ENCODE measurements at places on chromosomes 4 and X.
A peak's percentile ranks its signal among the peaks of the same experiment; 100 is the strongest.

DNA sequence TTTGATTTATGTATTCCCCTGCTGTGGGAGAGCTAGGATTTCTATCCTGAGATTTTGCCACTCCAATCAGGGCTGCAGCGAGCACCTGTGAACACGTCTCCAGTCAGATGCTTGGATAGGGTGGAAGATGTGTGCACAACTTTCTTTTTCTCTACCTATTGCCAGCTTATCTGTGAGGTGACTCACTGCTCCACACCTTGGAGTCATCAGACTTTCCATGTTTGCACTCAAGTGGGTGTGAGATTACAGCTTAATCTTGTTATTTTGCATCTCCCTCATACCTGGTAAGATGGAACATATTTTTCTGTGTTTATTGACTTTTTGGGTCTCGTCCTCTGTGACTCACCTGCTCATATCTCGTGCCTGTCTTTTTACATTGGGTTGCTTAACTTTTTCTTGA lies 32.2 kb downstream of the PSAPL1 start:
- DNase-seq: no peak

DNA sequence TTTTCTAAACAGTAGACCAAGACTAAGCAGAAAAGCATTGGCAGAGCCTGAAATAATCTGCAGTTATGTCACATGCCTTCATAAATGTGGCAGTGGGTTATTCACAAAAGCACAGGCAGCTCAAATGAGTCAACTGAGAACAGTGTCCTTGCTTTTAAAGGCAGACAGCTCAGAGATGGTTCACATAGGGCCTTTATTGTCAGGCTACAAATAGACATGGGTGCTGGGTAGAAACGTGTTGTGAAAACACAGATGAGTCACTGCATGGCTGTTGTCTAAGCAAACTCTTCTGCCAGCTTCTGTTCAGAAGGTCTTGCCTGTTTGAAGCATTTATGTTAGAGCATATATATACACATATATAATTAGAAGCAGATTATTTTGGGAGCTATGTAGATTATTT lies 118.0 kb downstream of the SLC4A4 start:
- peak; percentile 6 for DNase-seq

DNA sequence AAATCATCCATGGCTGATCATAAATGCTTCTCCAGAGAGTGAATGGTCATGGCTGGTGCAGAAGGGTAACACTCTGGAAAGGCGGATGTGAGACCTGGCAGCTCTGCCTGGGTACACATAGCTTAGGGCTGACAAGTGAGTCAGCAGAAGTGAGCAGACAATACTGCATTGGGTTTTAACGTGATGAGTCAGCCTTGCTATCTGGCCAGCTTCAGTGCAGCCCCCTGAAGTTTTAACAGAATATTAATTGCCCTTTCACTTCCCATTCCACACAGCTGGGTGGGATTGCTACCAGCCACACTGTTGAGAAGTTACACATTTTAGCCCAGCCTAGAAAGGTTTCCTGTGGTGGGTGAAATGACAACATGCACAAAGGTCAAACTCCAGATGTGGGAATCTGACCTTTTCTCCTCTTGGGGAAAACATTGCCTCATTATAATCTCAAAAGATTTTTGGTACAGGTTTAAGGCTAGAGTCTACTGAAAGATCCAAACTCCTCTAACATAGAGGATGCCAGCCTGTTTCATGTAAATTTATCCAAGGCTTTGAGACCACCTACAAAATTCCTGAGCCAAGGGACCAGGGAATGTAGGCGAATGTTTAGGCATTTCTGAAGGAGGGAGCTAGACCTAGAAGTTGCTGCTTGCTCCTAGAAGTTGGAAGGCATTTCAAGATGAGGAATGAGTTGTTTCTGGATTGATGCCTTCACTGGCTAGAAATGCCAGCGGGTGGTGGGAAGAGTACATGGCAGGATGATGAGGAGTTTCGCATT lies 230.3 kb upstream of the PGRMC2 start:
- no peak for DNase-seq

GRCh38 chrX:85303544-85303943 lies 59.8 kb downstream of the ZNF711 start:
- no peak for DNase-seq

DNA sequence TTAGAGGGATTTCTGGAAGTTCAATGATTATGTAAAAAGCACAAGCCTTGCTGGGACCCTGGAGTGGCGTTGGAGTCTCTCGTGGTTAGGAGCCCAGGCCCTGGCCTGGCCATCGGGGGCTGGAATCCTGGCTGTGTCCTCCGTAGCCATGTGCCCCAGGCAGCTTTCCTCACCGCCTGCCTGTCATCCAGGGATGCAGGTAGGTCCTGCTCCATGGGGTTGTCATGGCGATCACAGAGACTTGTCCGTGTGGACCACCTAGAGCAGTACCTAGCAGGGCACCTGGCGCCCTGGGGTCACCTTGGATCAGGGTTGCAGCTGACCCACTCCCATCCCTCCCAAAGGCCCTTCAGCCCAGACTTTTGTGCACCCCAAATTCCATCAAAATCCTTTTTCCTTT lies 30.2 kb upstream of the WFS1 start:
- no peak for DNase-seq

- DNase-seq: no peak
Observed at GRCh38 chrX:153447581-153447960, 1.7 kb upstream of the TREX2 start.

- no peak for DNase-seq
Observed at GRCh38 chr4:73348185-73348584, 55.9 kb upstream of the ALB start.

DNA sequence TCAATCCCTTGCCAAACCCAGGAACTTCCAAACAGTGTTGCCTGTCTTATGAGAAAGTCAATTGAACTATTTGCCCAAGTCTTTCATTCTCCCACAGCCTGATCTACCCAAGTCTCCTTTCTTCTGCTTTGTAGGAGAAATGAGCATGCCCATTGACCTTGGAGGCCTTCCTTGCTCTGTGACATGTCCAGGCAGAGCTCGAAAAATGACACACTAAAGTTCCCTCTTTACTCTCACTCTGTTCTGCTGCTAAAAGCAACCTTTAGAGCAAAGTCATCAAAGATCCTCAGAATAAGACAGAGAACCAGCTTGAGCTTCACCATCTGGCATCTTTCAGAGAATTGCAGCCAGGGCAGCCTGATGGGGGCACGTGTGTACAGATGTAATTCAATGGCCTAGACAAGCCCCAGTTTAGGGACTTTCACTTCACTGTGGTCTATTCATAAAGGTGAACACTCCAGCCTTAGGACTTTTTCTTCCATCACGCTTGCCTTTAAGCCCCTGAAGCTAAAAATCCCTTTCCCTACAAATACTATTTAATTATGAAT lies 136.4 kb downstream of the AMELX start:
- DNase-seq: no peak

DNA sequence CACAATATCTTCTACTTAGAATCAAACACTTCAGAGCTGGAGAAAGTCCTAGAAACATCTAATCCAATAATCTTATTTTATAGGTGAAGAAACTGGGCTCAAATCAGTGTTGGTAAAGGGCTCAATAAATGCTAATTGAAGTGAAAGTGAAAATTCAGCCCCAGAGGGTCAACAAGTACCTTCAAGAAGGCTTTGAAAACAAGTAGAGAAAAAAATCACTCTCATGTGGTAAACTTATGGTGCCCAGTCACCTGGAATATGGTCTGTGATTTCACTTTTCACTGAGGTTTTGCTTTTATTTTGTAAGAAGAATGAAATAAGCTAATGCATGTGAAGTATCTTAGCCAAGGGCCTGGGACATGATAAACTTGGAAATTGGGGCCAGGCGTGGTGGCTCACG lies 29.1 kb upstream of the EIF4E start:
- no peak for DNase-seq

Measured in hypothalamus (tissue), 51 donors.